ENCODE measurements at places on chromosomes 7 and 10. TPM values are rescaled to one million over a fixed set of nuclear protein-coding genes. Genes with fewer than 3 reads are reported as not detected.

GRCh38 chr10:109457302-109457638 lies 466.0 kb downstream of the XPNPEP1 start:
- H3K4me1 ChIP-seq, result no peaks in the 10 kb centered on the region
- DNase-seq, result no peak
- H3K4me3 ChIP-seq, result no peak overlapping the region
- H3K27me3 ChIP-seq, result no peaks in the 10 kb centered on the region

DNA sequence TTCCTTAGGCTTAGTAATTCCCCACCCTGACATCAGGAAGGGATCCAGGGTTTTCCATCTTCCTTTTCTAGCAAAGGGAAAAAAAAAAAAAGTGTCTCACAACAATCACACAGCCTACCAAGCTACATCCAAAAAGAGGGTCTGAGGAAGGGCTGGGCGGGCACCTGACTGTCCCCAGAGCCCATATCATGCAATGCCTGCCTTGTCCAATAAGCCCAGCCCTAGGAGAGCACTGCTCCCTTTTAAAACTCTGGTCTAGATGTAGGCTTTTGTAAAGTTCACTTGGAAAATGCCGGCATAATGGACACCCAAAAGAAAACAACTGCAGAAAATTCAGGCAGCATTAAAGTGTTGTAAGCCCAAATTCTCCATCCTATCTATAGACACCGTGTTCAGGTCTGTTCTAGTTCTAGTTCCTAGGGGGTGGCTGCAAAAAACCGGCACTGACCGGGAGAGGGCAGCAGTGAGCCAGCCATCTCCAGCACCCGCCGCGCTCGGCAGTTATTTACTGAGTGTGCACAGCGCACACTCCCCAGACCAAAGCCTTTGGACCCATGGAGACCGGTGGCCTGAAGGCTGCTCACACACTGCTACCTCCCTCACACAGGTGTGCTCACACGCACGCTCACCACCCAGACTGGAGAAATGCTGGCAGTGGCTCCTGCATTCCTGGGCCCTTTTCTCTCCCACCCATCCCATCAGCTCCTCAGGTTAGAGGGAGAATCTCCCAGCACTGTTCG lies 48.7 kb downstream of the PODXL start:
- H3K36me3 ChIP-seq, result peaks cover 34% of the 10 kb centered on the region
- H3K4me3 ChIP-seq, result no peak overlapping the region
- H3K4me1 ChIP-seq, result peaks cover 18% of the 10 kb centered on the region
- no peaks in the 10 kb centered on the region for H3K27me3 ChIP-seq
- H3K27ac ChIP-seq, result no peak overlapping the region

ABCA13 gene
- 0.09 TPM for total RNA-seq

TSPAN33 gene
- total RNA-seq, result not detected

MRPS33 gene
- total RNA-seq, result 34.1 TPM

Measured in endothelial cell of umbilical vein (primary cell).